Activated T-cell treated with anti-CD3 and anti-CD28 coated beads, Interleukin-2, amount 50 U/mL, for 24 hours (primary cell): ENCODE measurements at places on chromosomes 12 and 14.

- no peak for DNase-seq
These were observed 173.0 kb upstream of the E2F7 start for GRCh38 chr12:77238335-77238734.

GRCh38 chr14:90569606-90570387, 173.0 kb downstream of the CALM1 start:
- DNase-seq, result no peak

GRCh38 chr12:57836442-57837375, 9.8 kb downstream of the CTDSP2 start:
- peak; percentile 53 for DNase-seq

GRCh38 chr14:55265197-55265596, 6.0 kb upstream of the FBXO34 start:
- DNase-seq, result no peak

DNA sequence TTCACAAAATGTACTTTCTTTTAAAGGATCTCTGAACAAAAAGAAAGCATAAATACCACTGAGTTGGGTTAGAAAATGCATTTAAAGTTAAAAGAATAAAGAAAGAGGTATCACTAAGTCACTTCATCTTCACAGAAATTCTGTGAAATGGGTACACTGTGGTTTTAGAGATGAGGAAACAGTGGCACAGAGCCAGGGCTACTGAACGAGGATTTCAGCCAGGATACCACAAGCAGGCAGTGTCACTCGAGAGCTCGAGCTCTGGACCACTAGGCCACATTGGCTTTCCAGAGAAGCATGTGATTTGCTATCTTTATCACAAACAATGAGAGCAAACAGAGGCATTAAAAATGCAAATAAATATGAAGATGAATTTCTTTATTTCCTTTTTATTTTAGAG, 51.0 kb downstream of the WDHD1 start:
- DNase-seq, result no peak

DNA sequence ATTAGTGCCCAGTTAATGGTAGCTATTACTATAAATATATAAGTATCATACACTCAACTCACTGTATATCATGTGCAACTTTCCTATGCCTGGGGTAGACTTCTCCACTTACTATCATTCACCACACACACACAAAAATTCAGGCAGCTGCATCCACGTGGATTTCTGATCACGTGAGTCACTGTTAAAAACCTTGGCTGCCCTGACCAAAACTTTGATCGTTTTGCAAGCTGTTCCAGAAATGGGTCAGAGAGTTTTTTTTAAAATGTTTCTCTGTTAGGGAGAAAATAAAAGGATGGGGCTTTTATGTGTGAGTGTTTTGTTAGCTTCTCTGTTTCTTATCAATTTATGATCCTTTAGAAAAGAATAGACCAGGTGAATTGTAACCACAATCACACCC, 198.2 kb upstream of the CNOT2 start:
- DNase-seq, result no peak
